ENCODE measurements at places on chromosomes 2 and 18.
A peak's percentile ranks its signal among the peaks of the same experiment; 100 is the strongest.

DNA sequence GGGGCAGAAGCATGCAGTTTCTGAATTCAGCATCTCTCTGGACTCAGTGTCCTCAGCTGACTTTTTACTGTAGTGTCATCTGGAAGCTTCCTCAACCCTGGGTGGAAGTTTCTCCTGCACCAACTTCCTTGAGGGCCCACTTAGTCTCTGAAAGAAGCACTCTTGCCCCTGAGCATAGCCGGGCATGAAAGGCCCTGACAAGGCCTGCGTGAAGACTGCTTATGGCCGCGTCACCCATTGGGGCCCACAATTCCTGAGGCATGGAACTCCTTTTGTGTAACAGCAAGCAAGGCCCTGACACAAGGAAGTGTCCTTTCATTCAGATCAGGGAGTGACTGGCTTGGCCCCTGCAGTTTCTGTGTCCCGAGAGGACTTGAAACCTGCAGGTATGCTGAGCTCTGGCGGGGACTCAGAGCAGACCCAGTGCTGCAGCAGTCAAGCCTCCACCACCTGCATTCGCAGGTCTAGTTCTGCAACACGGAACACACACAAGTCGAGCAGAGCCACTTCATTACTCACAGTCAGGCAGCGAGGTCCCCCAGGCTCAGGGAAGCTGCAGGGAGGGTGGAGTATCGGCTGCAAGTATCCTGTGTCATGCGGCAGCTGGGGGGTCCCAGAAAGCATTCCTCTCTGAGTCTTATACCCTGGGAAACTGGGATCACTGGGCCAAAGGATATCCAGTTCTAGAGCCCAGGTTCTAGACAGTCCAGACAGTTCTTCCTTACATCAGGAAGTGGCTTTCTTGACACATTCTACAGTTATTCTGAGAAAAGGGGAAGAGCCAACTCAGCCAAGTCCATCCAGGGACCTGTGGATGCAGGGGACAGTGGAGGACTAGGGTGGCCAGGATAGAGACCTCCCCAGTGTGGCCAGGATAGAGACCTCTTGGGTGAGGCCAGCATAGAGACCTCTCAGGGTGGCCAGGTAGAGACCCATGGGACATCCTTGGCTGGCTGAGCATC, 35.6 kb upstream of the PRLH start:
- no peak for DNase-seq

GRCh38 chr2:181807526-181807925, 84.0 kb upstream of the ITPRID2 start:
- no peak for DNase-seq

DNA sequence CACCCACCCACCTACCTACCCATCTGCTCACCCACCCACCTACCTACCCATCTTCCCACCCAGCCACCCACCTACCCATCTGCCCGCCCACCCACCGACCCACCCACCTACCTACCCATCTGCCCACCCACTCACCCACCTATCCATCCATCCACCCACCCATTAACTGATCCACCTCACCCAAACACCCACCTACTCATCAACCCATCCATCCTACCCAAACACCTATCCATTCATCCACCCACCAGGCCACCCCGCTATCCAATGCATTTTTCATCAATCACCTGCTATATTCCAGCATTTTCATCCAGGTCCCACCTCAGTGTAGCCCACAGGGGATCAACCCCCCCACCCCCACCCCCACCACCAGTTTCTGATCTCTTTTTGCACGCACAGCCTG, 121.8 kb downstream of the GLI2 start:
- DNase-seq: no peak

GRCh38 chr2:182980115-182980514, 58.1 kb downstream of the NCKAP1 start:
- peak; percentile 70 for DNase-seq

DNA sequence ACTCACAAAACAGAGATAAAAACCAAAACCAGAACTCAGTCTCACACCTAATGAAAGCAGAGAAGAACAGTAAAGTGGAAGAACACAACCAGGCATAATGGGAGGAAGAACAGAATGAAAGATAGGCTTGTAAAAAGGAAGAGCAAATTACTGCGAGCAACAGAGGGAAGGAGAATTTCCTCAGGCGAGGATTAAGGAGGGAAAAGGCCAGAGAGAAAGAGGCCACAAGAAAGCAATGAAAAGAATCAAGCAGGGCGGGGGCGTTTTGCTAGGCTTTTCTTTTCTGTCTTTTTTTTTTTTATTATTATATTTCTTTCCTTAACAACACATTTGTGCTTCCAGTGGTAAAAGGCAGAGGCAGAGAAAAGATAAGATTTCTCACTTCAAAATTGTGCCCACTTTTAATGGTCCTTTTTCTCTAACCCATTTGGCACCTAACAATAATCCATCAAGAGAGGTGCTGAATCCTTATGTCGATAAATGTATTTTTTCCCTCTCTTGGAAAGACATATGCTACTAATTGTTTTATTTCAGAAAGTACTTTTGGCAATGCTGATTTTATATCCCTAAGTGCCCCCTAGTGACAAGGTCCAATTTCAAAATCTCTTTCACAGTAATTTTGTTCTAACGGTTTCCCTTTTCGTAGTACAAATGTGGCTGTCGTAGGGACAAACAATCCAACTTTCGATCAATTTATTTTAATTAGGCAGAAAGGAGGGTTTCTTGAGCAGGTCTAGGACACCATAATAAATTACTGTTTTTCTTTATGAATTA, 138.7 kb upstream of the AQP4 start:
- no peak for DNase-seq

DNA sequence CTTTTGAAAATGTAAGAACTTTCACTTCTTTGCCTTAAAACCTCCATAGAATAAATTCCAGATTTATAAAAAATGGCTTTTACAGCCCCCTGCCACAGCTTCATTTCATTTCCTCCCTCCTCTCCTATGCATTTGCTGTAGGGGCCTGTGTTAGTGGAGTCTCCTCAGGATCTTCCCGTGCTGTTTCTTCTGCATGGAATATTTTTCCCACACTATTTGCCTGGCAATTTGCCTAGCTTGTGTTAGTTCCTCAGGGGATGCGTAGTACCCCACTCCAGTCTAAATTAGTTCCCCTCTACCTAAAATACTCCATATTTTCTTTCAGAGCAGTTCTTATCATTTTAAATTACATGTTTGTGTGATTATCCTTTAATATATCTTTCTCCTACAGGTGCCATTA, 262.2 kb downstream of the PLCL1 start:
- DNase-seq: no peak

DNA sequence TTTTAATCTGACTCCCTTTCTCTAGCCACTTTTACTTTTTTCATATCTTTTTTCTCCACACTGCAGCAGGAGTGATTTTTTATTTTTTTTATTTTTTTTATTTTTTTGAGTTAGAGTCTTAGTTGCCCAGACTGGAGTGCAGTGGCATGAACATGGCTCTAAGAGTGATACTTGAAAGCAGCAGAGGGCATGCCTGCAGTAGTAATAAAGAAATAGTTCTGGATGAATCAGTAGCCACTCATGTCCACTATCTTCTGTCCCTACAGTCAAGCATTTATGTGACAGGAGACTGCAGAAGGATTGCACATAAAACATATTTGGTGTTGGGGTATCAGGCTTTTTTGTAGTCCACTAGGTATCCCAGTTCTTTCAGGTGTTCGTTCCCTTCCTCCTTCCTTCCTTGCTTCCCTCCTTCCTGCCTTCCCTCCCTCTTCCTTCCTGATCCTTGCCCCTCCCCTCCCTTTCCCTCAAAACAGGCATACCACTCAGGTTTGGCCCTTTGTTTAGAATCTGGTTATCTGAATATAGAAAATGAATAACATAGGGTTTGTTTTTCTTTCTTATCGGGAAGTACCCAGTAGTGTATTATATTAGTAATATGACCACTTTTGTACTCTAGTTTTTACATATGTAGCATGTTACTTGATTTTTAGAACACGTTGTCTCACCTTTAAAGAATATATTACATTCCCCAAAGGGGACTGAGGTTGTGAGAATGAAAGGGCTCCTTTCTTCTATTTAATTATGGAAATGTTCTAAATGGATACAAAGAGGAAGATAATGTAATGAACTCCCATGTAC, 23.5 kb downstream of the MIB1 start:
- DNase-seq: no peak

- no peak for DNase-seq
Measured at GRCh38 chr2:240125742-240126141, 10.4 kb downstream of the COPS9 start.

DNA sequence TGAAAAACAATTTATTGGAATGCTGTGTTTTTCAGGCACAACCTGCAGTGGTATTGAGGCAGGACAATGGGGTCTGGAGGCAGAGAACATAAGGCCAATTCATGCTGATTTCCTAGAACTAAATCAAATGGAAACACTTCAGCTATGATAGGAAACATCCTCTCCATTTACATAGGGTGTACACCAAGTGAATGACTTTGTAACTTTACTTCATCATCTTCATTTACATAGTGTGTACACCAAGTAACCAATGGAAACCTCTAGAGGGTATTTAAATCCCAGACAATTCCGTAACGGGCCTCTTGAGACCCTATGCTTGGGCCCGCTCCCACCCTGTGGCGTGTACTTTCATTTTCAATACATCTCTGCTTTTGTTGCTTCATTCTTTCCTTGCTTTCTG, 32.2 kb upstream of the ST8SIA5 start:
- DNase-seq: no peak

- no peak for DNase-seq
Measured at GRCh38 chr2:143255899-143256298, 126.7 kb downstream of the ARHGAP15 start.

- no peak for DNase-seq
Measured at GRCh38 chr18:65994302-65994701, 243.5 kb downstream of the CDH7 start.

DNA sequence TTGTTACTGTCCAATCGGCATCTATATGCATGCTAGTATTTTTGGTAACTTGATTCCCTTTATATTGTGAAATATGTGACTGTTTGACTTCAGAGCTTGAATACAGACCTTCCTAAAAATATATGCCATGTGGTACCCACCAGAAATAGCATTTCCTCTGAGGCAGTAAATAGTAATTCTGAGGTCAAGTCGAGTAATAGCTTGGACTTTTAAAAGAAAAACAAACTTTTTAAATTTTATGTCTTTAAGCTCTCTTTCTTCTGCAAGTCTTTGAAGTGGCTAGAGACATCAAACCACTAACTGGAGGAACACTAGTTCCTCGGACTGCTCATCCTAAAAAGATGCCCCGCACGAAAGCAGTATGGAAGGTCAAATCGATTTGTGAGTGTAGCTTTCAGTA, 396.8 kb upstream of the SLC14A2 start:
- no peak for DNase-seq

GRCh38 chr2:178949584-178949983, 100.4 kb downstream of the CCDC141 start:
- no peak for DNase-seq

- no peak for DNase-seq
Measured at GRCh38 chr2:30280596-30281434, 49.5 kb downstream of the LBH start.

- peak; percentile 28 for DNase-seq
Measured at GRCh38 chr18:32271672-32272208, 81.9 kb downstream of the MEP1B start.

- DNase-seq: peak; percentile 62
Measured at GRCh38 chr2:240820607-240821428, 799 bp upstream of the KIF1A start.

GRCh38 chr2:69945441-69945840, 16.0 kb downstream of the ASPRV1 start:
- peak; percentile 68 for DNase-seq

DNA sequence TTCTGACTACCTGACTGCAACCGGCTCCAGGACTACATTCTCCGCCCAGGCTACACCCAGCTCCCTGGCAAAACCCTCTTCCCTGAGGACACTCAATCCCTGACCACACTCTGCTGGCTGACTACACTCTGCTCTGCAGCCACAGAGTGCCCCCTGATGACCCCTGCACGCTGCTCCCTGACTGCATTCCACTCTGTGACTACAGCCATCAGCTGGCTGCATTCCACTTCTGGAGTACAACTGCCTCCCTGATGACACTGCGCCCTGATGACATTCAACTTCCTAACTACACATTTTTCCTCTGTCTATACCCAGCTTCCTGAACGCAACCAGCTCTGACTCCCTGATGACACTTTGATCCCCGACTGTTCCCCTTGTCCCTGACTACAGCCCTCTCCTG, 71.3 kb upstream of the NRXN1 start:
- peak; percentile 20 for DNase-seq

GRCh38 chr2:97870396-97870843, 125.3 kb downstream of the TMEM131 start:
- DNase-seq: peak; percentile 90

DNA sequence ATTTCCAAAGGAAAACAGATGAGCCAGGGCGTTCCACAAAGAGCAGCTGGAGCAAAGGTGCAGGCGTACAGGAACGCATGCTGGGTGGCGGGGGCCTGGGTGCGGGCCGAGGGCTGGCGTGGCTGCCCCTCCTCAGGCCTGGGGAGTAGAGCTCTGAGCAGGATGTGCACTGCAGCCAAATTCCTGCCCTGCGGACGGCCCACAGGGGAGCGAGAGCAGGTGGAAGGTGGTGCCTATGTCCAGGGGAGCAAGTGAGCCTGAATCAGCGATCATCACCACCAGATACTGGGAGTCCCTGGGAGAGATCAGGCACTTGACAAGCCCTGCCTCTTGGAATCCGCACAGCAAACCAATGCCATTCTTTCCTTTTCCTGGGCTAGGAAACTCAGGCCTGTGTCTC, 106.3 kb downstream of the GBX2 start:
- DNase-seq: no peak

DNA sequence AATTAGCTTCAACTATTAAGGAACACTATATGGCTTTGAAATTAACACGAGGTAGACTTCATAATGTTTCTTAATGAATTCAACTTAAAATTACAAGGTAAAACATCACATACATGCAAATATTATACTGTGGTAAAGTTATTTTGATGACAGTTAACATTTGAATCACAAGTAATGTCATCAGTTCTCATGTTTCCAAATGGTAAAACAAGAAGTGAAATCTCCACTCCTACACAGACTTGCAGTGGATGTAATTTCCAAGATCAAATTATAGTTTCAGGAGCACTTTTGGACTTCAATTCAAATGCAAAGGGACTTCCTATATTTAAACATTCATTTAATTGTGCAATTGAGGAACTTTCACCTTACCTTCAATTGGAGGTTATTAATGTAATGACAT, 39.1 kb downstream of the C18orf54 start:
- no peak for DNase-seq

GRCh38 chr18:59070181-59070912, 69.3 kb upstream of the SEC11C start:
- DNase-seq: peak; percentile 63

DNA sequence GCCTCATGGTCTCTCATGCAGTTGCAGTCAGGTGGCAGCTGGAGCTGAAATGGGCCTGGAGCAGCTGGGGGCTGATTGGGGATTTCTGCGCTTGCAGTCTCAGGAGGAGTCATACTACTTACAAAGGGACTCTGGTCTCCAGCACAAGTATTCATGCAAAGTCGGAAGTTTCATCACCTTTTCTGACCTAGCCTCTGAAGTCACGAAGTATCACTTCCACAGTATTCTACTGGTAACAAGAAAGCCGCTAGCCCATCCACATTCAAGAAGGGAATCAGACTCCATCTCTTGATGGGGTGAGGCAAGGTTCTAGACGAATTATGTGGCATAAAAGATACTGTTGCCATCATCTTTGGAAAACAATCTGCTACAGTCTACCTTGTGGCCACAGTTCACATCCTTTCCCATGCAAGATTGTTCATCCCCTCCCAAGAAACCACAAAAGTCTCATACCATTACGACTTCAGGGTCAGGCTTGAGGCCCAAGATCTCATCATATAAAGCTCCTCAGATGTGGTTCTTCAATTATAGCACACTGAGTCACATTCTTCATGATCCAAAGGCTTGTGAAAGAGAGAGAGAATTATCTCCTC, 95.3 kb downstream of the SMC6 start:
- DNase-seq: peak; percentile 13
